ENCODE measurements at places on chromosomes 6 and 20.
A peak's percentile ranks its signal among the peaks of the same experiment; 100 is the strongest.

GRCh38 chr6:101534386-101534785, 140.9 kb downstream of the GRIK2 start:
- DNase-seq: peak; percentile 7

DNA sequence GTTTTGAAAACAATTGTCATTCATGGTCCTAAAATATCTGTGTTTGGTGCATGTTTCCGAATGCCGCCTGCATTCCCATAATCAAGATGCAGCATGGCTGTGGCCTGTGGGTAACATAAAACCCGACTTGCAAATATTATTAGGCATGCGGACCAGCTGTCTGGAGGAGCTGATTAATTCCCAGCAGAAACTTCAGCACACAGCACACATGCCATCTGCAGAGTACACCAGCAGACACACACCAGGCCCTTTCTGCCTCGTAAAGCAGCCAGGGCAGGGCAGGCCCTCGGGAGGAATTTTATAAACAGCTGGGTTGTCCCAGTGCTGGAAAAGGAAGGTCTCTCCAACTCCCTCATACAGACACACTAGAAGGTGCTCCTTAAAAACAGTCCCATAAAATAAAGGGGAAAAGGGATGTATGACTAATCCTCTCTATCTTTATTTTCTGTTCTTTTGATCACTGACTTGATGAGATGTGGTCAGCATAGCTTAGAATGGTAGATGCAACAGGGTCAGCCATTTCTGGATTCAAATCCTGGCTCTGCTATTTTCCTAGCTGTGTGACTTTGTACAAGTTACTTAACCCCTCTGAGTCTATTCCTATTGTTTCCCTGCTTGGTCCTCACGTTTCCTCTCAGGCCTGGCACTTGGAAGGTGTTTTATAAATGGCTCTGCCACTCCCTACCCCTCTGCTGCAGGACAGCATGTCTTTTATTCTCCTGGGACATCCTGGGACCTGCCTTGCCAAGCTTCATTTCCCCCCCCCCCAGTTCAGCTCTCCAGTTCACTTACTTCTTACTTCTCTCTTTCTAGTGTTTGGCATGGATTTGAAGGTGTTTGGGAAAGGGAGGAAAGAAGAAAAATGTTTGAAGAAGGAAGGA, 85.9 kb upstream of the TRAF3IP2 start:
- peak; percentile 10 for DNase-seq

DNA sequence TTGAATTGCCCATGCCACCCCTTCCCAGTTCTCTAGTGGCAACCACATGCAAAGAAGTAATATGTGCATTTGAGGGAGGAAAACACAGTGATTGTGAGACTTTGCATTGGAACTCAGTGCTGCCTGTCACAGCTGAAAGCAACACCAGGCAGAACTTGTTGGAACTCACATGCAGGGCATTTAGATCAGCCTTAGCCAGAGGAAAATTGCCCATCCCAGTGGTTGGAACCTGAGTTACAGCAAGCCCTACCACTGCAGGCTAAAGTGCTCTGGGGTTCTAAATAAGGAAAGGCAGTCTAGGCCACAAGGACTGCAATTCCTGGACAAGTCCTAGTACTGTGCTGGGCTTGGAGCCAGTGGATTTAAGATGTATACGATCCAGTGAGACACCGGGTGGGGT, 245.3 kb upstream of the UFL1 start:
- no peak for DNase-seq

GRCh38 chr20:64069614-64070243, 6.7 kb downstream of the TCEA2 start:
- DNase-seq: peak; percentile 48

DNA sequence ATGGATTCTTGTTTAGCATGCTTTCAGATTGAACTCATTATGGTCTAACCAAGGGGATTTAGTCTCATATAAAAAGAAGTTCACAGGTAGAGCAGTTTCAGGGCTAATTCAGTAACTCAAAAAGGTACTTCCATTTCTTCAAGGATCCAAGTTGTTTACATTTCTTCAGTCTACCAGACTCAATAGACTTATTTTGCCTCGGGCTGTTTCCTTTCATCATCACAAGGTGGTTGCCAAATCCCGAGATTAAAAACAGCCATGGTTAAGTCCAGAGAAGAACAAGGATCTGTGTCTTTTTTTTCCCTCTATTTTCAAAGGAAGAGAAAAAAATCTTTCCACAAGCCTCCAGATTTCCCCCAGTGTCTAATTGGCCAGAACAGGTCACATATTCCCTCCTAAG, 69.8 kb upstream of the SNX9 start:
- DNase-seq: no peak

- DNase-seq: no peak
Measured at GRCh38 chr20:51381557-51381956, 161.0 kb downstream of the NFATC2 start.

GRCh38 chr20:13441388-13441787, 197.3 kb downstream of the TASP1 start:
- no peak for DNase-seq

- peak; percentile 79 for DNase-seq
Measured at GRCh38 chr6:159833556-159833955, 33.5 kb downstream of the PNLDC1 start.
